Lung (tissue), 17 donors: ENCODE measurements at places on chromosomes 1 and 21. TPM values are rescaled to one million over a fixed set of nuclear protein-coding genes. Genes with fewer than 3 reads are reported as not detected.
A peak's percentile ranks its signal among the peaks of the same experiment; 100 is the strongest.

GRCh38 chr1:214709241-214709640 lies 106.2 kb downstream of the CENPF start:
- DNase-seq = no peak

- no peak for DNase-seq
Observed at GRCh38 chr1:44894591-44894990, 51.5 kb upstream of the PTCH2 start.

- no peak for DNase-seq
Observed at GRCh38 chr21:30964283-30964682, 74.0 kb downstream of the KRTAP19-8 start.

- no peak for DNase-seq
Observed at GRCh38 chr1:171769171-171769570, 12.3 kb upstream of the METTL13 start.

- no peak for DNase-seq
Observed at GRCh38 chr1:238621405-238621804, 730.7 kb upstream of the ZP4 start.

DNA sequence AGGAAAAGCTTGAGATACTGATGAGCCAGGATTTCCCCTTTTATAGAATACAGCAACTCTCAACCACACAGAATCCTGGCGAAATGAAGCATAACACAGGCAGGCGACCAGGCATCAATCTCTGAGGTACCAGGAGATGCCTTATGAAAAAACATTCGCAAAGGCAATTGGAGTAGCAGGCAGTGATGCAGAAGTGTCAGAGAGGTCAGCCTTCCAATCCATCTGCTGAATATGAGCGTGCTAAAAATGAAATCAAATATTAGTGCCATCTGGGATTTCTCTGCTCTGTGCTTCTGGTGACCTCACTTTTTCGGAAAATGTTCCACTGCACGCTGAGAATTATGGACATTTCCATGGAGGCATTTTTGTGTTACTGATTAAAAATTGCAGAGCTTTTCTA lies 258.8 kb downstream of the VAV3 start:
- DNase-seq = no peak

GRCh38 chr1:109149874-109150601 lies 36.1 kb downstream of the ELAPOR1 start:
- DNase-seq = no peak

DNA sequence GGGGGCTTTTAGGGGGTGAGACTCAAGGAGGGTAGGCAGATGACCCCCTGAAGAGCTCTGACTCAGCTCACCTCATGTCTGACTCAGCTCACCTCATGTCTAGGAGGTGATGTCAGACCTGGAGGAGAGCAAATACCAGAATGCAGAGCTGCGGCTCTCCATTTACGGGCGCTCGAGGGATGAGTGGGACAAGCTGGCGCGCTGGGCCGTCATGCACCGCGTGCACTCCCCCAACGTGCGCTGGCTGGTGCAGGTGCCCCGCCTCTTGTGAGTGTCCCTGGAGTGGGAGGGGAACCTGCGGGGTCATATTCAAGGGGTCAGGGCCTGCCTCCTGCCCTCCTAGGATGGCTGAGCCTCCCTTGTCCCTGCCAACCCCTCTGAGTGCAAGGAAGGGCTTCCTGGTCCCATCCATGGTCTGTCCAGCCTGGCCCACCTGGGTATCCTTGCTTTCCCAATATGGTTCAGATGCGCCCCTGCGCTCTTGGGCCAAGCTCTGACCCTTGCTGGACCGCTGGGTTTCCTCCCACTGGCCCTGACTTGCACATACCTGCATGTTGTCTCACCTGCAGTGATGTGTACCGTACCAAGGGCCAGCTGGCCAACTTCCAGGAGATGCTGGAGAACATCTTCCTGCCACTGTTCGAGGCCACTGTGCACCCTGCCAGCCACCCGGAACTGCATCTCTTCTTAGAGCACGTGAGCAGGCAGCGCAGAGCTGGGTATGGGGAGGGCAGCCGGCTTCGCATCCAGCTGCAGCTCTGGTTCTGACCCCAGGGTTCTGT lies 9.1 kb downstream of the AMPD2 start:
- no peak for DNase-seq

GRCh38 chr1:30981172-30981571 lies 72.6 kb upstream of the SDC3 start:
- no peak for DNase-seq

GRCh38 chr1:6727535-6727934 lies 25.9 kb upstream of the DNAJC11 start:
- peak; percentile 34 for DNase-seq

- no peak for DNase-seq
Observed at GRCh38 chr21:20943561-20943997, 54.6 kb upstream of the NCAM2 start.

DNA sequence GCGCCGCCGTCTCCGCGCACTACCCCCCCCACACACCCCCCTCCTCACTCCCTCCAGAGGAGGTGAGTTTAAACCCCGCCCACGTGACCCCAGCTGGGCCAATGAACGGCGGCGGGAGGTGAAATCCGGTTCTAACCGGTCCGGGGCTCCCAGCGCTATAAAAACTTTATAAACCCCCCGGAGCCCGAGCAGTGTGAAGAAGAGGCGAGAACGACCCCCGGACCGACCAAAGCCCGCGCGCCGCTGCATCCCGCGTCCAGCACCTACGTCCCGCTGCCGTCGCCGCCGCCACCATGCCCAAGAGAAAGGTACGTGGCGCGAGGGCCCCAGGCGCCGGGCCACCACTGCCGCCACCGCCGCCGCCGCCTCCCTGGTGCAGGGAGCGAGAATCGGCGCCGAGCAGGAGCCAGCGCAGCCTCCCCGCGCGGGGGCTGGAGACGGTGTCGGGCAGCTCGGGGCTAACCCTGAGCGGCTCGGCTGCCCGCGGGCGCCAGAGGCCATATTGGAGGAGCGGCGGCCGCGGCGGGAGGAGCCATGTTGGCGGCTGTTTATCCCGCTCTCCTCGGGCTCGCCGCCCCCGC lies at the start of gene HMGN2:
Gene HMGN2 (plus strand): TSS at position 121 of the 581 bp plus-strand sequence. CDS start 173 bp downstream, at position 294.
- DNase-seq = peak; percentile 97

GRCh38 chr1:169115891-169116585 lies 9.5 kb downstream of the ATP1B1 start:
- DNase-seq = peak; percentile 70

DNA sequence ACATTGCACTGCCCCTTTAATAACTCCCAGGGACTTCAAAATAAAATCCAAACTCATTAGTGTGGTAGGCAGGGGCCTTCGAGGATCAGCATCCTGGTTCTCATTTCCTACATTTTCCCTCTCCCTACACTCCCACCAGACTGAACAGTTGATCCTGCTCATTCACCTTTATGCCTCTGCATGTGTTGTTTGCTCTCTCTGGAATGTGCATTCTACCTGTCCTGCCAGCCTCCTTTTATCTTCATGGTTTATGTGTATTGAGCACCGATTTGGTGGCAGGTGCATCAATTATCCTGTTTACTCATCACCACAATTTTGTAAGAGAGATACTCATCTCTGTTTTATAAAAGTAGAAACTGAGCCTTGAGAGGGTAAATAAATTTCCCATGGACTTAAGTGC lies 125.0 kb downstream of the ADSS2 start:
- no peak for DNase-seq

GRCh38 chr1:220432408-220432807 lies 95.5 kb upstream of the MARK1 start:
- no peak for DNase-seq

GRCh38 chr1:209513226-209513625 lies 70.3 kb upstream of the CAMK1G start:
- DNase-seq = peak; percentile 11

- DNase-seq = no peak
Observed at GRCh38 chr1:167328306-167328815, 107.7 kb downstream of the POU2F1 start.

DNA sequence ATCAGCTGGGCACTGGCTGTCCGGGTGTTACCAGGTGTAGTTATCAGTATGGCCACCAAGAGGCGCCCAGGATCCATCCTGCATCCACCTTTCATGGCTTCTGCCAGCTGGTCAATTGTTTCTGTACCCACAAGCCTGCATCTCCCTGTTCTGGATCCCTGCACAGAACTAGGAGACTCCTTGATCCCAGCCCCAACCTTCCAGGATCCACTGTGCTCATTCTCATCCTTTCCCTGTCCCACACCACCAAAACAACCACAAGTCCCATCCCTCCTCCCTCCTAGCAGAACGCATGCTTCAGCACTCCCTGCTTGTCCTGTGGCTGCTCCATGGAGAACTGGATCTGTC lies 27.2 kb upstream of the FOXE3 start:
- DNase-seq = peak; percentile 74

DNA sequence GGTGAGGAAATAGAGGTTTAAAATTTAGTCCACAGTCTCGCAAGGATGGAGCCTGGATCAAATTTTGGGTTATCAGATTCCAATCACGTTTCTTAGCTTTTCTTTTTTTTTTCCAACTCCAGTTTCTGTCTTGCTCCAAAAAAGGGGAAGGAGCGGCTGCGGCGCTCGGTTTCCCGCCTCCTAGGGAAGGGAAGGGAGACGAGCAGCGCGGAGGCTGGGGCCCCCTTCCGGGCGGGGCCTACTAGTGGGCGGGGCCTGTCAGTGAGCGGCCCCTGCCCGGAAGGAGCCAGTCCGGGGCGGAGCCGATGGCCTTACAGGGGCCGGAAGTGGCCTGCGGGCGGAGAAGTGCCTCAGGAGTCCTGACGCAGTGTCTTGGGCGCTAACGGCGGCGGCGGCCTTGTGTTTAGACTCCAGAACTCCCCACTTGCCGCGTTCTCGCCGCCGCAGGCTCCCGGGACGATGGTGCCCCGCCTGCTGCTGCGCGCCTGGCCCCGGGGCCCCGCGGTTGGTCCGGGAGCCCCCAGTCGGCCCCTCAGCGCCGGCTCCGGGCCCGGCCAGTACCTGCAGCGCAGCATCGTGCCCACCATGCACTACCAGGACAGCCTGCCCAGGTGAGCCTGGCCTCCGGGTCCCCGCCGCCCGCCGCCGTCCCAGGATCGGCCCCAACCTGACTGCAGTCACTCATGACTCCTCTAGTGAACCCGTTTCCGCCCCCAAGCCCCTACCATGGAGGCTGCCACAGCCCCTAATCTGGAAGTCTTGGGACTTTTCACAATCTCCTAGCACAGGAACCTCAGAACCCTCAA lies at the start of gene CPT2:
Gene CPT2 (plus strand): TSS at position 340 of the 806 bp plus-strand sequence. CDS start 120 bp downstream, at position 460.
- DNase-seq = peak; percentile 95

DNA sequence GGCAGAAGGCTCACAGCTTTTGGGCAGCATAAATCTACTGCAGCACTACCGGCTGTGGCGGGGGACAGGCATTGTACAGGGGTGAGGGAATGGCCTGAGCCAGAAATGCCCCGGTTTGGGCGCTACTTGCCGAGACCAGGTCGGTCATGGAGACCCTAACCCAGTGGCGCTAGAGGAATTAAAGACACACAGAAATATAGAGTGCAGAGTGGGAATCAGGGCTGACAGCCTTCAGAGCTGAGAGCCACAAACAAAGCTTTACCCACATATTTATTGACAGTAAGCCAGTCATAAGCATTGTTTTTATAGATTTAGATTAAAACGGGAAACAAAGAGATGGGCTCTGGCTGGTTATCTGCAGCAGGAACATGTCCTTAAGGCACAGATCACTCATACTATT lies 101.8 kb downstream of the POU2F1 start:
- DNase-seq = no peak

DNA sequence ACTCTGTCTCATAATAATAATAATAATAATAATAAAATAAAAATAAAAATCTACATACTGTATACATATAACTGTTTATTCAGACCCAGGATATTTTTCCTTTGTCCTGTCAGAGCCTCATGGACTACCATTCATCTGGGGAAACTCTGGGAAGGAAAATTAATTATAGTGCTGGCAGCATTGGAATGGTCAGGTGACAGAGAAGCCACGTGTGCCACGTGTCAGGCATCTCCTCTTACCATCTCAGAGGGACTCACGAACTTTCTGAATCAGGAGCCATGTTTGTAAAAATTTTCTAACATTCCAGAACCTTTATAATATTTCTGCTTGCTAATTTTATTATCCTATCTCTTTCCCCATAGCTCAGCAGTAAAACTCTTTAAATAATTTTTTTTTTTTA lies 97.8 kb upstream of the HNRNPU start:
- DNase-seq = no peak

- DNase-seq = no peak
Observed at GRCh38 chr21:34983680-34984086, 65.4 kb downstream of the RUNX1 start.

DNA sequence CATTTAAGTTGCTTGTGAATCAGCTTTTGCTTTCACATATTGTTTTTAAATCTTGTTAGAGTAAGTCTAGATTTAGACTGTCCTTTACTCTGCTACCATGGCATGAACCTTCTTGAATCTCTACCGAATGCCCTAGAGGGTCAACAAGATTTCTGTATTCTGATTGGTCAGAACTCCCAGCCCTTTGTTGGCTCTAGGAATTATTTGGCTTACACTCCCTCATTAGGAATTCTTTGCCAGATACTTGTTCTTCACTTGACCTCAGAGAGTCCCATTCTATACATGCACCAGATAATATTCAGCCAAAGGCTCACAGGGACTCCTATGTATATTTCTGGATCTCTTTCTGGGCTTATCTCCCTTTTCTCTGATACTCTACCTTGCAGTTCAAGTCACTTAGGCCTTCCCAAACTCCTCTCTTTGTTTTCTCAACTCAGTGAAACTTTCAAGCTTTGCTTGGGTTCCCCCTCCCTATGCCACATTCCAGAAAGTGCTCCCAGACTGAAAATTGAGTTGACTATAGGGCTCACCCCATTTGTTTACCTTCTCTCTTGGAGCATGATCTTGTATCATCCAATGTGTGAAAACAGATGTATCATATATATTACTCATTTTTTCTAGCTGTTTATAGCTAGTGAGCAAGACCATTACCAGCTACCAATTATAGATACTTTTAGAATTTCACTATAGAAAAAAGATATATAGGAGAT lies 405.0 kb downstream of the PLPP3 start:
- no peak for DNase-seq

DNA sequence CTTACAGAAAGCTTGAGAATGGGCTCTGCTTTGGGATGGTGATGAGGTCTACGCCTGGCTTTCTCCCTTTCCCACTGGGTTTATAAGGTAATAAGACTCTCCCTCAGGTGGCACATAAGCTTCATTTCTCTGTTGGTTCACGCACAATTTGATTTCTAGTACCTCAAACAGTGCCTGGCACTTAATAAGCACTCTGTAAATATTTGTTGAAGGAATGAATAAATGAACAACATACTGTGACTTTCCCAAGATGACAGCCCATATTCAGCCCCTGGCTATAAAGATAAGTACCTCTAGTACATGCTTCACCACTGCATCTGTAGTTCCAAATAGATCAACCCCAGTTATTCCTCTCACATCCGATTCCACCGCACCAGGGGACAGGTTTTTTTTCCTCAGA lies 17.8 kb downstream of the COPA start:
- DNase-seq = no peak

GRCh38 chr1:31771891-31772668 lies 7.9 kb upstream of the ADGRB2 start:
- DNase-seq = peak; percentile 43

- DNase-seq = no peak
Observed at GRCh38 chr1:220888417-220888986, 9.3 kb downstream of the HLX start.

TNFAIP8L2 gene
- 11.3 TPM for total RNA-seq

LMX1A gene
- not detected for total RNA-seq

DEDD gene
- total RNA-seq = 25.0 TPM

C1orf185 gene
- not detected for total RNA-seq

EFHD2 gene
- 107 TPM for total RNA-seq

PLEKHN1 gene
- 5.1 TPM for total RNA-seq

LHX8 gene
- total RNA-seq = not detected

TBX19 gene
- total RNA-seq = 2.0 TPM
